Occipital lobe (tissue), 3 donors: ENCODE measurements at places on chromosomes 2 and 18.

DNA sequence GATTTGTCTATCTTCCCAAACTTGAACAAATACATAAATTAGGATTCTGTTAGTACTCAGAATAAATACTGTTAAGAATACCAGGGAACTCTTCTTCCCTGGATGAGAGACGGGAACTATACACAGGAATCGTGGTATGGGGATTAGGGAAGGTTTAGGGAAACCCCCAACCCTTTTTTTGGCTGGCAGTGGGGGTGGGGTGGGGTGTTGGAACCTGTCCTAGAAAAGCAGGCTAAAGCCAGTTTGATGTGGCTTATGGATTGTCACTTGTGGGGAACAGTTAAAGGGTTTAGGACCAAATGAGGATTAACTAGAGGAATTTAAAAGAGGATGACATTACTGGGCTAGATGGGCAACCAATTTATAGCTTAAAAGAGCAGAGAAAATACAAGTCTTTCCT, 1.8 kb downstream of the SLC4A10 start:
- no peak for DNase-seq

DNA sequence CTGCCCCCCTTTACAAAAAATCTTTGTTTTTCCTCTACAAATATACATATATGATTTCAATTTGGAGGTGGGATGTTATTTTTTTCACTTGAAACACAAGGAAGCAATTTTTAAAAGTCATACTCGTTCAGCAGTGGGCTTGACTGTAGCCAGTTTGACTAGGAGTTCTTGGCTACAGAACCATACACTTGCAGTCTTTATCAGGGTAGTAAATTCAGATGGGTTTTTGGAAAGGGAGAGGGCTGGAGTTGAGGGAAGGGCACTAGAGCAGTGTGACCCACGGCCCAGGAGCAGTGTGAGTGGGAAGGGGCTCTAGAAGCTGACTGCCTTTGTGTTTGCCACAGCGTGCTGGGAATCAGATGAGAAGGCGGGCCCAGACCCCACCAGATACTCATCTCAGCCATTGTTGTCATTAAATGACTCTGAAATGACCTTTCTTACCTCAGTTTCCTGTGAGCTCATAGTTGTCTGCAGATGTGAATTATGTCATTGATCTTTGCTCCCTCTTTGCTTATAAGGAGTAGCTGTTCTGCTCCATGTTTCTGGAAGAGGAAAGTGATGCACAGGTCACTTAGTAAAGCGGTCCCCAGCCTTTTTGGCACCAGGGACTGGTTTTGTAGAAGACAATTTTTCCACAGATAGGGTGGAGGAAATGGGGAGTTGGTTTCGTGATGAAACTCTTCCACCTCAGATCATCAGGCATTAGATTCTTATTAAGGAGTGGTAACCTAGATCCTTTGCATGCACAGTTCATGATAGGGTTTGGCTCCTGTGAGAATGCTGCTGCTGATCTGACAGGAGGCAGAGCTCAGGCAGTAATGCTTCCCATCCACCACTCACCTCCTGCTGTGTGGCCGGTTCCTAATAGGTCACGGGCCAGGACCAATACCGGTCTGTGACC, 116.8 kb downstream of the SPTBN1 start:
- no peak for DNase-seq

GRCh38 chr2:88753833-88754584, 62.5 kb downstream of the RPIA start:
- DNase-seq = no peak

- DNase-seq = no peak
These were observed 394.4 kb downstream of the SPAG16 start for GRCh38 chr2:213678437-213679218.
